ENCODE measurements at places on chromosomes 1 and 21.

DNA sequence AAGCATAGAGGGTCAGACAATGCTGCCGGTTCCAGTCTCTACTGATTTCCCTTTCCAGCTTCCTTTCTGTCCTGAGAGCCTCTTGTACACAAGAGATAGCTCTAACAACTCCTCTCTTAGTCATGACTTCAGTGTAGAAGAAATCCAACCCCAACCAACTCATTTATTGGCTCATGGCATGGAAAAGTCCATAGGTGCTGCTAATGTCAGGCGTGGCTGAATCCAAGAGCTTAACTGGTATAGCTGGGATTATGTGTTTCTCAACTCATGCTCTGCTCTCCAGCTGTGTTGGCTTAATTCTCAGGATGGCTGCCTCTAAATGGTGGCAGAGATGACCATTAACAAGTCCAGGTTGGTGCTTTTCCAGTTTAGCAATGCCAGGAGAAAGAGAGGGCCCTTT is 12.4 kb upstream of the THRAP3 start:
- DNase-seq, result no peak

DNA sequence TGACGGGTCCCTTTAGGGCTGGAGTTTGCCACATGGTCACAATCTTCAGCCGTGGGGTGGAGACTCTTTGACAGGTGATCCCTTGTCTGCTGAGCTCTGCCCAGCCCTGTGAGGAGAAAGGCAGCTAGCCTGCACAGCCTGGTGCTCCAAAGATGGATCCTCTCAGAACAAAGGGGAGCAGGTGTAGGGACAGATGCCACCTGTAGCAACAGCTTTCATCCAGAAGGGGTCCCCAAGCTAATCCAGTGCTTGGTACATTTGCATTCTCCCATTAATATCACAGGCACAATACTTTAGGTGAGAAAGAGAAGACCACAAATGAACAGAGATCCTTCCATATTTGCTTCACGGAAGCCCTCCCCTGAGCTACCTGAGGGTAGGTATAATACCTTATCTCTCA is 93.2 kb downstream of the CCDC185 start:
- DNase-seq, result no peak

- DNase-seq, result no peak
Measured at GRCh38 chr1:115090540-115090939, 1.2 kb upstream of the TSPAN2 start.

DNA sequence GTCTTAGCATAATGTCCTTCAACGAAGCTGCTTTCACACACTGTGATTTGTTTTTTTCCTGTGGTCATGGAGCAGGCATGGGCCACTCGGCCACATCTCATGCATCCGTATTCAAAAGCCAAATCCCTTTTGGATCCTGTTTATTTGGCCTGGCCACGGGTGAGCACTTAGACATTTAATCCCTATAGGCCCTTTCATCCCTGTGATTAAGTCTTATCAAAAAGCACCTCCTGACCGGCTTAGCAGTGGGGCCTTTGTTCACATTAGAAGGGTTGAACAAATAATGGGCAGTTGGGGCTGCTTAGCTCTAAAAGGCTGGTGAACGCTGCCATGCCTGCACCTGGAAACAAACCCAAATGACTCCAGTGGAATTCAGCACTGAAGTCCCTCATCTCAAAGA is 2.0 kb downstream of the KCNE2 start:
- DNase-seq, result no peak

- peak; percentile 34 for DNase-seq
Measured at GRCh38 chr21:28633839-28634555, 358.7 kb downstream of the LTN1 start.

DNA sequence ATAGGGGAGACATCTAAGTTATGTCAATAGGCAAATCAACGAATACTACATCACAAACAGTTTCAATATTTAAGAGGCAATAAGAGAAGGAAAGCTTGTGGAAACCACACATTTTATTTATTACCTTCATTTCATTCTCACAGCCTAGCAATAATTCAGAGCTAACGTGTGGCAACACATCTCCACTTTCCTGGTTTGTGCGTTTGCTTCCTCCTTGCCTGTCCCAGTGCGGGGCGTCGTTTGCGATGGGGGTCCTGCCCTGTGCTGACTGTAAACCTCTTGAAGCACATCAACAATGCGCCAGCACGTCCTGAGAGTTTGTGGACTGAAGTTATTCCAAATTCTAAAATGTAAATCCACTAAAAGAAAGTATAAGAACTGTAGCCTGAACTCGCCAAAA is 14.4 kb upstream of the VPS26C start:
- no peak for DNase-seq

GRCh38 chr1:57794078-57794477 is 370.2 kb upstream of the DAB1 start:
- no peak for DNase-seq

DNA sequence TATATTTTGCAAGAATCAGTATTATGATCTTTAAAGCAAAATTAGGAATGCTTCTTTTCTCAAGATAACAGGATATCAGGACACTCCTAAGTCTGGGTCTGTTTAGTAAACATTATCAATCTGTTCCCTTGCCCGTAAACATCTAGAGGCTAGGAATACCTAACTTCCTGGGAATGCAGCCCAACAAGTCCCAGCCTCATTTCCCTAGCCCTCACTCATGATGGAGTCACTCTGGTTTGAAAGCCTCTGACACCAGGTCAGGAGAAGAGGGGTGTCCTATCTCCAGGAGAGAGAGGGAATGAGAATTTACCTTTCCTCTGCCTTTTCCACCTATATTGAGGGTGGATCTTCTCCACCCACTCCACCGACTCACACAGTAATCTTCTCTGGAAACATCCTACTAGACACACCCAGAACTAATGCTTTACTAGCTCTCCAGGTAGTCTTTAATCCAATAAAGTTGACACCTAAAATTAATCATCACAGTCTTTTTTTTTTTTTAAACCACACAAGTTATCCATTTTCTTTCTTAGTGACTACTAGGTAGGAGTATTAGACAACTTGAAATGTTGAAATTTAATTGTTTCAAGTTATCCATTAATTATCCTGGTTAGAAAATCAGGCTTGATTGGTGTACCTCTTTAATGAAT is 659.3 kb downstream of the USP25 start:
- no peak for DNase-seq

DNA sequence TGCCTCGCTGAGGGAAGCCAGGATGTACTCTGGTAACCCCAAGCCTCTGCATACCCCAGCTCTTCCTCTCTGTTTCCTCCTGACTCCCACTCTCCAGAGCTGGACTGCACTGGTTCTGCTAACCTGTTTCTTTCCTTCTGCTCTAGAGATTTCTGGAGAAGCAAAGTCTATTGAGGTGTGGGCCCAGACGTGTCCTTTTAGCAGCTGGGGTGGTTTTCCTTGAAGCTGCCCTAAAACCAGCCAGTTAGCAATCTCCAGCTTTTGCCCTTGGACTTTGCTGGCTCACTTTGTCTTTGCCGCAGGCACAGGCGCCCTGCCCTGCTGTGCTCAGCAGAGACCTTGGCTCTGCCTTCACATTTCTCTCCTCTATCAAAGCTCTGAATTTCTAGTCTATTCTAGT is 171.8 kb upstream of the IVNS1ABP start:
- DNase-seq, result no peak

GRCh38 chr21:33755354-33755753 is 113.1 kb downstream of the ITSN1 start:
- no peak for DNase-seq

DNA sequence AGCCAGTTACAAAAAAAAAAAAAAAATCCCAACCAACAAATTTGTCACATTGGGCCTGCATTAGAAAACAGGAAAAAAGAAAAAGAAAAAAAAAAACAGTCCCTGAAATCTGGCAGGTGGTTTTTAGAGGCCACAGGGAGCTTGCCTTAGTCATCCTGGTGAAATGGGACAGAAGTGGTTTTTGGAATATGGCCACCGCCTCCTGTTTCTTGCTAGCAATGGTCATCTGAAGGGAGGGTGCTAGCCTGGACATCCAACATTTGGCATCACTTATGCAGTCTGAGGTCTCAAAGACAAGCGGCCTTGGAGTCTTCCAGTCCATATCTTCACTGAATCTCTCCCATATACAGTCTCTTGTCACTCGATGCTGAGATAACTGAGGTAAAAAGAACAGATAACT is 20.1 kb upstream of the NKAIN1 start:
- DNase-seq, result no peak

DNA sequence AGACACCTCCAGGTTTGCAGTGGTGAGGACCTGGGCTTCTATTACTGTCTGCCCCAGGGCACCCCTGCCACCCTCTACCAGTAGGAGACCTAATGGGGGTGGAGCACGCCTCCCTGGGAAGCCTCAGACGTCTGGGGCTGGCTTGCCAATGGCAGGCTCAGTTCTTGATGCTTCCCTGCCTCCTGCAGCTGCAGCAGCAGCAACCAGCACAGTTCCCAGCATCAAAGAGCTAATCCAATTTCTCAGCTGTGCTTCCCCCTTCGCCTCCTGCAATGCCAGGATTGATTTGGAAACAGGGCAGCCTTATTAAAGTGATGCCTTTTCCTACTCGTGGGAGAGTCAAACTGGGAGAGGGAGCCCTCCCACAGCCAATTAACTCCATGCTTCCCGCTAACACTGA is 8.2 kb downstream of the SYT2 start:
- no peak for DNase-seq
